Thoracic aorta (tissue), 2 donors: ENCODE measurements at places on chromosomes 1 and 21. TPM values are rescaled to one million over a fixed set of nuclear protein-coding genes. Genes with fewer than 3 reads are reported as not detected.

DNA sequence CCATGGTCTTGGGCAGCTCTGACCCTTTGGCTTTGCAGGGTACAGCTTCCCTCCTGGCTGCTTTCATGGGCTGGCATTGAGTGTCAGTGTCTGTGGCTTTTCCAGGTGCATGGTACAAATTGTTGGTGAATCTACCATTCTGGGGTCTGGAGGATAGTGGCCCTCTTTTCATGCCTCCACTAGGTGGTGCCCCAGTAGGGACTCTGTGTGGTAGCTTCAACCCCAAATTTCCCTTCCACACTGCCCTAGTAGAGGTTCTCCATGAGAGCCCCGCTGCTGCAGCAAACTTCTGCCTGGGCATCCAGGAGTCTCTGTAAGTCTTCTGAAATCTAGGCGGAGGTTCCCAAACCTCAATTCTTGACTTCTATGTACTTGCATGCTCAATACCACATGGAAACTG is 494.5 kb upstream of the LRRC7 start:
- no peak for DNase-seq

GRCh38 chr1:75529488-75529887 is 81.4 kb downstream of the SLC44A5 start:
- no peak for DNase-seq

GRCh38 chr1:220701974-220702373 is 11.8 kb downstream of the C1orf115 start:
- no peak for DNase-seq

DNA sequence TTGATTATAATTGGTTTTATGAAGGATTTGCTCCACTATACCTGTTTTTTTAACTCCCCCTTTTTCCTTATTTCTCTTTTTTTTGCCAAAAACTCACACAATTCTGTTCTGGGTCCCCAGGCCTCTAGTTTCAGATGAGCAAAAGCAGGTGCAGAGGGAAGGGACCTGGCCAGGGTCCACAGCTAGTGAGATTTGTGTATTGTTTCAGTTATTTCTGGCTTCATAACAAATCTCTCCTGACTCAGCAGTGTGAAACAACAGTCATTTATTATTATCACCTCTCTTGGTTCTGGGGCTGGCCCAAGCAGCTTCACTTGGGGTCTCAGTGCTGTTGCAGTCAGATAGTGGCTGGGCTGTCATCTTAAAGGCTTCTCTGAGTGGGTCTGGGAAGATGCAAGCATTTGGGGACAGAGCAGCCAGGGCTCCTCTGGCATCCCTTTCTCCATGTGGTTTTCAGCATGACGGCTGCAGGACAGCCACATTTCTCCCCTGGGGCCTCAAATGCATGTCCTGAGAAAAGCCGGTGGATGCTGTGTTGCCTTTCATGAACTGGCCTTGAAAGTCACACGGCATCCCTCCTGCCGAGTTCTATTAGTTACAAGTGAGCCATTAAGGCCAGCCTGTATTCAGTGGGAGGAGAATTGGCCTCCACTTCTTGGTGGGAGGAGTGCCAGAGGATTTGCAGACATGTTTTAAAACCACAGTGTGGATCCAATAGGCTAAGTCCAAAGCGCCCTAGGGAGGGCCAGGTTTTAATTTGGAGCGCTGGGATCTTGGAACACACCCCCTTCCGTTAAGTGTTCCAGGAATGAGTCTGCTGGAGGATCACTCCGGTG is 137.1 kb downstream of the CAMTA1 start:
- peak; percentile 53 for DNase-seq

DNA sequence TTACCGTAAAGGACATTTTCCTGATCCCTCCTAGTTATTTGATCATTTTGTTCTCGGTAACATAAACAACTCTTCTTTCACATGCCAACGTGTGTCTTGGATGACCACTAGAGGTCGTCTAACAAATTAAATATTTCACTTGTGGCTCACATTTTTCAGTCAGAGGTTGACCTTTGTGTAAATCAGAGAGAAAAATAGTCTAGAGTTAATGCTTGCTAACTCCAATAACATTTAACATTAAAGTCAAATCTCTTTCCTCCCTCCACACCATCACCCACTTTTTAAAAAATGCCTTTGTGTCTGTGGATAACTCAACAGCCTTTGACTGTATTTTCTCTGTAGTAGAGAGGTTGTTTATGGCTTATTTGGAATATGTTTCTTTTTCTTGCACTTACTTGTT is 220.5 kb upstream of the B3GALT2 start:
- no peak for DNase-seq

AMY1A gene
- total RNA-seq: not detected

DNA sequence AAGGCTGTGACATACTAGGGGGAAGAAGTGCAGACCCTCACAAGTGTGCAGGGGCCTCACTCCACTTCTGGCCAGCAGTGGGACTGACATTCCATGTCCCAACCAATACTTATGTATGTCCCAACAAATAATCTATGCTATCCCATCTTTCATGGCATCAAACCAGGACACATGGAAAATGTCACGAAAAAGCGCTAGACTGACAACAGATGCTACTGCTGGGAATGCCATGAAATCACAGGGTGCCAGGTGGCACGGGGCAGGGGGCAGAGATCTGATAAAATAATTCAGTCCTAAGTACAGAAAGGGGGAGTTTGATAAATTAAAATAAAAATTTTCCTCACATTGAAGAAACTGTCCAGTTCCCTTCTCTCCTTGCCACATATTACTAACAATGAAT is 27.6 kb upstream of the BCAS2 start:
- DNase-seq: no peak

EFNA1 gene
- 15.4 TPM for total RNA-seq
